Activated CD4-positive, alpha-beta memory T cell treated with anti-CD3 and anti-CD28 coated beads for 36 hours (primary cell): ENCODE measurements at places on chromosomes 5 and 9. TPM values are rescaled to one million over a fixed set of nuclear protein-coding genes. Genes with fewer than 3 reads are reported as not detected.

The C5orf46 gene
- not detected for total RNA-seq

The PCDHGA5 gene
- not detected for total RNA-seq

DNA sequence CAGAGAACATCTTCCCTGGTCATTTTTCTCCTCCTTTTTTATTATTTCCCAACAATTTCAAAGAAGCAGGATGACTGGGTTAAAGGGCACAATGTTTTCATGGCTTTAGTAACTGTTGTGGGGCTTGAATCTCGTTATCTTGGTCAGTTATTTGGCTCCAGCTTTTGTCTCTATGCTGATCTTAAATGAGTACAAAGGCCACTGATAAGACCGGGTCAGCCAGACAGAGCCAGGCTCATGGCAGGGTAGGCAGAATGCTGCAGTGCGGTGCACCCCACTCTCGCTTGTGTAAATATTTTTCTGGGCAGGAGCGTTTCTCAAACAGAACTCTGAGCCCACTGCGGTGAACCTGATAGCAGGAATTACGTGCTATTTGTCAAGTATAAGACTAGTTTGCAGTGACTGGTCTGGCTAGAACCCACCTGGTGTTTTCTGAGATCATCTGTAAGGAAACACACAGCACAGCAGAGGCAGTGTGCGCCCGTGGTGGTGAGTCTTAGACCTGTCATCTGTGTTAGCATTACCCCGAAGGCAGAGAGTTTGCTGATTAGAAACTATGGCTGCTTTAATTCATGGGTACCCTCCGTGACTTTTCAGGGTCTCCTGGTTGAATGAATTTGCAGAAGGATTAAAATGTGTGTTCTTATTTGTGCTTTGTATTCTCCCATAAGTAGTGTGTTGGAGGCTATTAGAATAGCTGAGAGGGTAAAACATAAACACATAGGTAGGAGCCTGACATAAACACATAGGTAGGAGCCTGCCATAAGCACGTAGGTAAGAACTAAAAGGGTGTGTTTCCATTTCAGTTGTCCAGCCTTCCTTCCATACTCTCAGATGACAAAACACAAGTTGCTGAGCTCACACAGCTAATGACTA lies 158.6 kb upstream of the DMRT1 start:
- no peak for DNase-seq

- no peak for DNase-seq
Observed at GRCh38 chr5:159187719-159188118, 21.6 kb downstream of the RNF145 start.

GRCh38 chr9:132694144-132694543 lies 23.9 kb downstream of the GTF3C4 start:
- DNase-seq: no peak

DNA sequence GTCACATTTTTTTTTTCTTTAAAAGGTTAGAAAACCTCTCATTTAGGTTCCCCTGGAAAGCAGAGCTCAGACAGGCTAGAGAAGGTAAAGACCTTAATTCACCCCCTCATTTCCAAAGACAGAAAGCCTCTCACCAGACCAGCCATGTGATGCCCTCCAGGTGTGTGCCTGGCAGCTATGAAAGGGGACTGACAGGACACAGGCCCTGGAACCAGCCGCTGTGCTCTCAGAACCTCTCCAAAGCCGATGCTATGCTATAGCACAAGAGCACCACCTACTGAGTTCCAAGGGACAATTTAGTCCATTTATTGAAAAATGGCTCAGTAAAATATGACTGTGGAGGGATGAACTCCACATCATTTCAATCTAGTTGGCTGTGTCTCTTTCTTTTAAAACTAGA lies 48.8 kb downstream of the FANCC start:
- no peak for DNase-seq

GRCh38 chr5:159211729-159212174 lies 2.4 kb upstream of the RNF145 start:
- DNase-seq: no peak

The PCDHGB5 gene
- total RNA-seq: 0.15 TPM

DNA sequence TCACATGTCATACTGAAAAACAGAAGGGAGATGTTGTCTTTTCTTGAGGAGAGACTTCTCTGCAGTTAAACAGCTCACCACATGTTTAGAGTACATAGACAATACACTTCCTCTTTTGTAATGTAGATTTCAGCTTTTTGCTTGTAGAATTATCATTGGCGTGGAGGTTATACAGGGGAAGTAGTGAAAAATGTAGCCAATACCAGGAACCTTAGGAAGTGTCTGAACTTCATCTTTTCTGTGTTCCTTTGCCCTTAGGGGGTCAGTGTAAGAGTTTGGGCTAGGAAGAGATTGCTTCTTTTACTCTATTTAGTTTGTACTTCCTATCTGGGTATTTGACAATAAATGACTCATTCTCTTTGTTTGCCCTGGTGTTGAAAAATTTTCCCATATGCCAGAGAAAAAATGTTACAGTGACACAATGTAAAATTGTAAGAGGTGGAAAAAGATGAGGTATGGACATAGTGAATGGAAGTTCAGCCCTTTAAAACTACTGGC lies 21.0 kb upstream of the CDKN2B start:
- DNase-seq: no peak

GRCh38 chr5:160327818-160328217 lies 15.5 kb upstream of the CCNJL start:
- DNase-seq: no peak

GRCh38 chr5:93583768-93584595 lies 960 bp downstream of the NR2F1 start:
- peak; percentile 42 for DNase-seq

DNA sequence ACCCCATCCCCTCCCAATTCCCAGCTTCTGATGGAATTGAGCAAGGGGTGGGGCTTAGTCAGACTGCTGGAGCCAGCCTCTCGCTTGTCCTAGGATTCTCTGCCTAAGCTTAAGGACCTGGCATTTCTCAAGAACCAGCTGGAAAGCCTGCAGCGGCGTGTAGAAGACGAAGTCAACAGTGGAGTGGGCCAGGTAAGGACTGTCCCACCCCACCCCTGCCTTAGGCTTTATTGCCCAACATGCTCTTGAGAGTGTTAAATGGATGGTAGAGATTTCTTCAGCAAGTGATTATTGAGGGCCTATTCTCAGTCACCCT lies 1.1 kb downstream of the SLC35A4 start:
- DNase-seq: no peak

The PKD2L2 gene
- not detected for total RNA-seq

GRCh38 chr5:18699681-18700080 lies 1065.4 kb downstream of the TAF11L14 start:
- DNase-seq: no peak

The RAB3C gene
- total RNA-seq: not detected

DNA sequence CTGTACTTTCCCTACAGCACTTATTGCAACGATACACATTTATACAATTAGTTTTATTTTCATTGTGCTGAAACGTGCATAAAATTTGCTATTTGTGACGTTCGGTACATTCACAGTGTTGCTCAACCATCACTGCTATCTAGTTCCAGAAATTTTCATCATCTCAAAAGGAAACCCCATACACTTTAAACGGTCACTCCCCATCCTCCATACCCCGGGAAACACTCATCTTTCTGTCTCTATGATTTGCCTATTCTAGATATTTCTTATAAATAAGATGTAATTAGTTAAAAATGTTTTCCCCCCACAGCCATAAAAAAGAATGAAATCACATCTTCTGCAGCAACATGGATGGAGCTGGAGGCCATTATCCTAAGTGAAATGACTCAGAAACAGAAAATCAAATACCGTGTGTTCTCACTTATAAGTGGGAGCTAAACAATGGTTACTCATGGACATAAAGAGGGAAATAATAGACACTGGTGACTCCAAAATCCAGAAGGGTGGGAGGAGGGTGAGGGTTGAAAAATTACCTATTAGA lies 40.2 kb upstream of the TEX48 start:
- DNase-seq: no peak

DNA sequence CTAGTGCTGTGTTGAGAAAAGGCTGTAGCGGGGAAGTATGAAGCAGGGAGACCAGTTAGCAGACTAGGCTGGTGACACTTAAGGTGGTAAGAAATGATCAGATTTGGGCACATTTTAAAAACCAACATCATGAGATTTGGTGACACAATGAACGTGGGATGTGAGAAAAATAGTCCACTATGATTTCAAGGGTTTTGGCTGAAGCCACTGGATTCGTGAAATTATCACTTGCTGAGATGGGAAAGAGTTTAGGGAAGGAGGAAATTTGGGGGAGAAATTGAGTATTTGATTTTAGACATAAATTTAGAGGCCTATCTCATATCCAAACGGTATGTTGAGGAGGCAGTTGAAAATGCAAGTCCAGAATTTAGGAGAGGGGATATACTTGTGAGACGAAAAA lies 23.1 kb downstream of the SKP2 start:
- no peak for DNase-seq

DNA sequence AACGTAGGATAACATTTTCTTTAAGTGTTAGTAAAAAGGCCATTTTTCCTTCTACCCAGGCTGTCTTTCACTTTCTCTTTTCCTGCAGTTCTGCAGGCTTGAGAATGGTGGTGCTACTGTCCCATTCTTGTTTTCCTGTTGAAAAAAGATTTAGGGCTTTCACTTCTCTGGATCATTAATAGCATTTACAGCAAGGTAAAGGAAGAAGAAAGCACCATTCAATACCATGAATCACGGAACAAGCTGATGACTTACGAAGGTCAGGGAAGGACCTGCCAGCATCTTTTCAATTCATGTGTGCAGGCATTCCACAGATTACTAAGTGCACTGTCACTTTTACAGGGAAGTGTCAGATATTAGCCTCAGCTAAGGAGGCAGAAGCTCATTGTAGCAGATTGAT lies 292.8 kb downstream of the YTHDC2 start:
- DNase-seq: no peak

DNA sequence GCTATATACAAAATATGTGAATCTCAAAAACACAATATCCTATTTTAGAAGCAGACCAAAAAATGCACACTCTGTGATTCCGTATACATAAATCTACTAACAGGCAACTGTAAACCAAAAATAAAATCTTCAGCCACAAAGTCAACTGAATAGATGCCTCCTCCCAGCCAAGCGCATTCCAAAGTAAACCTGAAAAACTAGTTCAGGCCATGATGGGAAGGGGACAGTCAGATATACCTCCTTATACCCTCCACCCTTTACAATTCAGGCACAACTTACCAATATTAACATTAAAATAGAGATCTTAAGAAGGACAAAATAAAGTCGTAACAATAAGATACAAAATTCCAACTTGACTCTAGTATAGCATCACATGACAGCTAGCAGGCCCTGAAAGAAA lies 1604.5 kb upstream of the NUDT12 start:
- DNase-seq: no peak

DNA sequence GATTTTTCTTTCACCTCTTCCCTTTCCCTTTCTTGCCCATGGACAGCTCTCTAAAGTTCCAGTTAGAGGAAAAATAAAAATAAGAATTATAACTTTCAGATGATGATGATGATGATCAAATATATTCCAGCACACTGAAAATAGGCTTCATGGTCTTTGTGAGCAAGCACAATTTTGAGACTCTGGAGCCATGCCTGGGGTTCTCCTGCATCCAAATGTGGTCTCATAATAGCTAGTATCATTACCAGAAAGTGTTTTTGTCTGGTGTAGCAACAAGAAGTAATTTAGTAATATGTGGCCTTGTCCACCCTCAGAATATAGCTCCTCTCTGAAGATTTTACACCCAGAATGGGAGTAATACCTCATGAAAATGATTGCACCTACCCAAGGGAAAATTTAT lies 150.4 kb downstream of the SNCAIP start:
- no peak for DNase-seq

DNA sequence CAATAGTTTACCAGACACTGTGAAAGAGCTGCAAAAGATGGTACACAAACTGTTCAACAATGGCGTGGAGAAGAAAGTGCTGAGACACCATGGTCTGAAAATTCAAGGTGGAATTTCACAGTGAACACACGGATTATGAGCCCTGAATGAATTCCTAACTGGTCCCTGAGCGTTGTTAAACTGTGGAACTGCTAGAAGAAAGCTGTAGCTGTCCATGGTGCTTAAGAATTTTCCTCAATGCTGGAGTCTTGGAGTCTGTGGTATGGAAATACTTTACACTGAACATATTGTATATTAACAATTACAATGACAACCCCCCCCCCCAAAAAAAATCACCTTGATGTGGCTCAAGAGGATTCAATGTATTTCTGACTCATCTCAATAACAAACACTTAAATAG lies 68.5 kb downstream of the SLC24A2 start:
- DNase-seq: no peak

DNA sequence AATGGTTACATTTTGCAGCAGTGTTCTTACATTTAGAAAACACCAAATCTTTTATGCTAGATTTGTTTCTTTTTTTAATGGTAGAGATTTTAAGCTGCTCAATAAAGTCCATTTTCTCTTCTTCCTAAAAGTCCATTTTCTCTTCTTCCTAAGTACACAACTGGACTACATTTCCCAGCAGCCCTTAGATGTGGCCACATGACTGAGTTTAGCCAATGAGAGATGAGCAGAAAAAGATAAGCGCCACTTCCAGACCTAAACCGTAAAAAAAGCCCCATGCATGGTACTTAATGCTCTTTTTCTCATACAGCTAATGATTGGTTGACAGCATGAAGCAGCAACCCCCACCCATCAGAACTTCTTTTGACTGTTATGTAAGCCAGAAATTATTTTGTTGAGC lies 206.7 kb downstream of the FAM114A2 start:
- no peak for DNase-seq

DNA sequence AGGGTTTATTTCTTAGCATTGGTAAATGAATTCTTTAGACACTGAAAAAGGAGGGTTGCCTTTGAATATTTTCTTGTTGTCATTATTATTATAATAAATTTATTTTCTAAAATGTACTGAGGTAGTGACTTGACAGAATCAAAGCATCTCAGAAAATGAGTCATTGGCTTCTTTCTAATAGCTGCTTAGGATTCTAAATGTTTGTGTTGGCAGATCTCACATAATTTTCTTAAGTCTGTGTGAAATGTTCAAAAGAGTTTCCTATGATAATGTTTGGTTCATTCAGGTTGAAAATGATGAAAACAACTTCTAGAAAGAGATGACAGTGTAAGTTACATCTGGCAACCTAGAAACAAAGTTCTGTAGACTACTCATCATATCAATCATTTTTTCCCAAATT lies 69.7 kb downstream of the SH3GL2 start:
- no peak for DNase-seq

- DNase-seq: no peak
Observed at GRCh38 chr5:152592416-152592815, 187.3 kb upstream of the NMUR2 start.

DNA sequence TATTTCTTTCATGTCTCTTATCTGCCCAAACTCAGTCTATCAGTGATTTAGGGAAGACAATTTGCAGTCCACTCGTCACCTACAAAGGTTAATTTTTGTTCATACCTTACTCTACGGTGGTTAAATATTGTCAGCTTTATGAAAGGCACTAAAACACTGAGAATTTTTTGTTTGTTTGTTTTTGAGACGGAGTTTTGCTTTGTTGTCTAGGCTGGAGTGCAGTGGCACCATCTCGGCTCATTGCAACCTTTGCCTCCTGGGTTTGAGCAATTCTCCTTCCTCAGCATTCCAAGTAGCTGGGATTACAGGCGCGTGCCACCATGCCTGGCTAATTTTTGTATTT lies 26.4 kb upstream of the TXN start:
- no peak for DNase-seq

The VCAN gene
- not detected for total RNA-seq

GRCh38 chr5:105413406-105413990 lies 1850.9 kb upstream of the NUDT12 start:
- no peak for DNase-seq
